NCI-H1694 (cell line): ENCODE measurements at places on chromosomes 7 and 10.

DNA sequence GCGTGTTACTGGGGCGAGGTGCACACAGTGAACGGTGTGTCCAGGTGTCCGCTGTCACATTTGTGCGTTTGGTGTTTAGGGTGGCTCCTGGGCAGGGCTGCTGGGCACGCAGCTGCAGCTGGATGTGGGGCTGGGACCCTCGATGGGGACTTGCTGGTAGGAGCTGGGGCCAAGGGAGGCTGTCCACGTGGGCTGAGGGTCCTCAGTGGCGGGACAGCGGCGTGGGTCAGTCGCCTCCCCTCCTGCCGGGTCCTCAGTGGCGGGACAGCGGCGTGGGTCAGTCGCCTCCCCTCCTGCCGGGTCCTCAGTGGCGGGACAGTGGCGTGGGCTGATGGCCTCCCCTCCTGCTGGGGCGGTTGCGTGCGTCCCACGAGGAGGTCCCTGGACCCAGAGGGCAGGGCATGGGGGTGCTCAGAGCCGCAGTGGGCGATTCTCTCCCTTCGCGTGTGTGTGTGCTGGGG lies 68.5 kb downstream of the INPP5A start:
- no peak for DNase-seq

GRCh38 chr10:117188371-117188770 lies 8.9 kb upstream of the KCNK18 start:
- DNase-seq: no peak

- DNase-seq: no peak
These were observed 22.9 kb upstream of the AOC1 start for GRCh38 chr7:150829426-150829825.

DNA sequence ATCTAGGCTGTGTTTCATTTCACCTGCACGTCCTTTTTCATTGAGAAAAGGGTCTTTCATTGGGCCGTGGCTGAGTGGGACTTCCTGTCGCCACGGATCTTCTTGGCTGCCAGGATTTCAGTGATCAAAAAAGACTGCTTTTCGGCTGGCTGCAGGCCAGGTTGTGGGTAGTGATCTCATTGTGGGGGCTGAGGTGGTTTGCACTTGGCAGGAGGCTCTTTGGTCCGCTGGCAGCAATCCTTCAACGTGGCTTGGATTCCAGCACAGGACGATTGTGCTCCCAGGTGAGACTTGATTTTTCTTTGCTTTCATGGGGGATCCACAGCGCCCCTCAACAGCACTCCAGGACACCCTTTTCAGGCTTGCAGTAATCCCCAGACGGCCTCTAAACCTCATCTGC lies 29.0 kb upstream of the ZNF273 start:
- DNase-seq: no peak

- no peak for DNase-seq
These were observed 33.4 kb downstream of the XPNPEP1 start for GRCh38 chr10:109889867-109890266.
